B cell (primary cell): ENCODE measurements at places on chromosomes 7 and 10.

DNA sequence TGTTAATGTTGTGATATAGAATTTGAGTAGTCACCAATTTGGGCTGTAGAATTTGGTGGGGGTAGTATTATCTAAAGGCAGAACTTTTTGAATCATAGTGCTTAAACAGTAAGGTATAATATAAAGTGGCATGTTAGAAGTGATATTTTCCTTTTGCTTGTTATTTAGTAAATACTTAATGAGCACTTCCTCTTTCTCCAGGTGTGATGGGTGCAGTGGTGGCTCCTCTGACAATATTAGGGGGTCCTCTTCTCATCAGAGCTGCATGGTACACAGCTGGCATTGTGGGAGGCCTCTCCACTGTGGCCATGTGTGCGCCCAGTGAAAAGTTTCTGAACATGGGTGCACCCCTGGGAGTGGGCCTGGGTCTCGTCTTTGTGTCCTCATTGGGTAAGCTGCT lies 10.5 kb downstream of the GHITM start:
- no peak for DNase-seq

- no peak for DNase-seq
Measured at GRCh38 chr10:52283174-52283573, 30.9 kb upstream of the DKK1 start.

DNA sequence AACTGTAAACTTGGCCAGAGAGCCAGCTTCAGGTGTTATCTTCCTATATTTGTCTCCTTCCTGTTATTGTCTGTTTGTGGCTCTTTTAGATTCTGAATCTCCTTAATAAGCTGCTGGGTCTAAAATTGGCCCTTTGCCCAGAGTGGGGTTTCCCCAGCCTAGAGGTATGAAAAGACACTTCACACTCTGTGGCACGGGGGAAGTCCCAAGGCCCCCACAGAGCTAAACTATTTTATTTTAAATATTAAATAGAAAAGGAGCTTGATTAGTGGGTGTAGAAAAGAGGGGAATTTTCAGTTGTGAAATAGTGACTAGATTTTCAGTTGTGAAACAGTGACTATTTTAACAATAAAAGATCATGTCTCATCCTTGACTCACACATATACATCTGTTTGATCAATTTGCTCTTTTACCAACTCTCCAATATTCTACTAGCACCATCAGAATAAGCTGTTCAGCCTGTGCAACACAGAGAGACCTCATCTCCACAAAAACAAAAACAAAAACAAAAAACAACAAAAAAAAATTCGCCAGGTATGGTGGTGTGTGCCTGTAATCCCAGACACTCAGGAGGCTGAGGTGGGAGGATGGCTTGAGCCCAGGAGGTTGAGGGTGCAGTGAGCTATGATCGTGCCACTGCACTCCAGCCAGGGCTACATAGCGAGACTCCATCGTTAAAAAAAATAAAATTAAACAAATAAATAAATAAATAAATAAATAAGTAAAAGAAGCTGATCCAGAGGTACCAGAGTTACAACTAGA lies 24.9 kb upstream of the ADO start:
- peak; percentile 91 for DNase-seq

DNA sequence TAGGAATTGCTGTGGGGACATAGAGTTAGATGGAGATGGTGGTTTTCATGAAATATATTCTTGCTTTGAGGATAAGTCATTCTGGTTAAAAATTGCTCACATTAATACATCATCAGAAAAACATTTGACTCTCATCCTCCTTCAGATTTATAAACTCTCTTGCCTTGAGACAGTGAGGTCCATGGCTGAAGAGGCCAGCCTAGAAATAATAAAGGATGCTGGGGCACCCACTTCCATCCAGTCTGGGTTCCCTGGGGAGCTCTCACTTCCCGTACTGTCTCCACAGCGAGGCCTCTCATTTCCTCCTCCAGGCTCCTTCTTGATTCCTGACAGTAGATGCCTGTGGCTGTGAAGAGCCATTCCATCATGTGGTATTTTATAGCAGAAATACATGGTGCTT lies 73.3 kb upstream of the PRKG1 start:
- no peak for DNase-seq

DNA sequence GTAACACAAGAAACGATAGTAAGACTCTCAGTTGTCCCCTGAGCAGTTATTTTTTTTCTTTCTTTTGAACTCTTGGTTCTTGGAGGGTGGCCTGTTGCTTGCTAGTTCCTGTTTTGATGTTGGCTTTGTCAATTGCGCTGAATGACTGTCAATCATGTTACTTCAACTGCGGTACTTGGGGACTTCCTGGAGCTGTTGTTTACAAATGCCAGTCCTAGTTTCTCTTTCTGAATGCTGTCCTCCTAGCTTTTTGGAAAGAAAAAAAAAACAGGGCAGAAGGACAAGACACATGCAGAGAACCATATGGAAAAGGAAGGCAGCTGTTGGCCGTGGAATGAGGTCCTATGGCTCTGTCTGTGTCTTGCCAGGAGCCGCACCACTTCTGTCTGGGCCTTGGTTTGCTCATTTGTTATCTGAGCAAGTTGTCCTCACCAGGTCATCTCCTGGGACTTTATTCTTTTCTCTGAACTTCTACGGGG lies 7.0 kb upstream of the PDCD4 start:
- peak; percentile 89 for DNase-seq

- DNase-seq = no peak
Measured at GRCh38 chr10:53406532-53406931, 633.9 kb upstream of the MBL2 start.

DNA sequence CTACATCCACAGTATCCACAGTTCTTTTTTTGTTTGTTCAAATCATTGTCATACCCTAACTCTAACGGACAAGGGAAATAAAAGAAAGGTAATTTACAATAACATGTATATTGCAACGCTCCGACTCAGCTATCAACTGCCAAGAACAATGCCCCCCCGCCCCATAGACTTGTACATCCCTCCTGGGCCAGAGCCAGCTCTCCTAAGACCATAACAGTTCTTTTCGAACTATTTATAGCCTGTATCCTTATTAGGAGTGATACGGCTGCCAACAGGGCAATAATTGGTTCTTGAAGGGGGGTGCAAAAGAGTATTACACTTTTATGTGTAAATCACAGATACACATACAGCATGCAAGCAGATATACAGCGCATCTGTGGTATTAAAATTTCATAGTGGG lies 495.7 kb downstream of the GALNT17 start:
- no peak for DNase-seq

DNA sequence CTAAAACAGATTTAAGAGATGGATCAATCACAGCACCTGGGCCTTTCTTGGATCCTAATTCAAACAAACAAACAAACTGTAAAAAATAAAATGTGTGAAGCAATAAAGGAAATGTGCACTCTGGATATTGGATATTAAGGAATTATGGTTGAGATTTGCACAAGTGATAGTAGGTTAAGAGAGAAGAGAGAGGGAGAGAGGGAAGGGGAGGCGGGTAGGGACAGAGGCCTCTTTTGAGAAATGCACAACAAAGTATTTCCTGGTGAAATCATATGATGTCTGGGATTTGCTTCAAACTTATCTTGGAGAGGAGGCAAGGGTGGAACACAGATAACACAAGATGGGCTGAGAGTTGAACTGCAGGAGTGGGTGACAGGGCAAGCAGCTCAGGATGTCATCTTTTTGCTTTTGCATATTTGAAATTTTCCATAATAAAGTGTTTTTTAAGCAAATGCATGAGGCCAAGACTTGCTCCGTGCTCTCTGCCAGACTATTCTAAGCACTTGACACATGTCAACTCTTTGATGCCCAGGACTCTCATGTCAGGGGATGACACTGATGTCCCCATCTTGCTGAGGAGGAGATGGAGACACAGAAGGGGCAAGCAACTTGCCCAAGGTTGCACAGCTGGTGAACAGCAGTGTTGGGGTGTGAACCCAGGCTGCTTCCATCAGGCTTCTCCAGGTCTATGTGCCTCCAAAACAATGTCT lies 9.1 kb upstream of the AEBP1 start:
- no peak for DNase-seq

- DNase-seq = no peak
Measured at GRCh38 chr10:69896606-69897231, 95.0 kb downstream of the COL13A1 start.

- no peak for DNase-seq
Measured at GRCh38 chr10:64726466-64726865, 1205.3 kb downstream of the REEP3 start.
